Fibroblast of lung (primary cell): ENCODE measurements at places on chromosomes 4 and X. TPM values are rescaled to one million over a fixed set of nuclear protein-coding genes. Genes with fewer than 3 reads are reported as not detected.

Gene ARX
- not detected in 2 replicates for total RNA-seq

Gene MAGEB1
- not detected in 2 replicates for total RNA-seq

Gene SNX12
- 50.3 and 80.8 TPM in 2 replicates for total RNA-seq

Gene CDX4
- total RNA-seq, result not detected in 2 replicates

Gene C4orf50
- not detected in 2 replicates for total RNA-seq

Gene MAGEC2
- total RNA-seq, result 0.17 TPM in 1 of 2 replicates, not detected in the other

Gene RAB9B
- total RNA-seq, result 0.50 and 0.77 TPM in 2 replicates

Gene ASB12
- not detected in 2 replicates for total RNA-seq

DNA sequence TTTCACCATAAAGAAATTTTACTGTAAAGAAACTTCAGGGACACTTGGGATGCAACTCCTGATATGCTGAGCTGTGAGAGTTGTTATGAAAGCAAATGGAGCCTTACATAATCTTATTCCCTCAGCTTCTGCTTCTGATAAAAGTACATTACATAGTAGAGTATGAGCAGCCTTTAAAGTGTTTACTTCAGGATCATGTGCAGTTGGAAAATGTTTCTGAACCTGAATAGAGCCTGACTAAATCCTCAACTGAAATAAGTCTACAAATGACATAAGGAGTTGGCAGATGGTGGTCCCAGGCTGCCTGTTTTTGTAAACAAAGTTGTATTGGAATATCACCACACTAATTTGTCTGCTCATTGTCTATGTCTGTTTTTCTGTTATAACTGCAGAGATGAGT, 19.3 kb downstream of the RASSF6 start:
- peaks cover 10% of the 10 kb centered on the region for H3K4me1 ChIP-seq
- no peak for DNase-seq
- H3K27ac ChIP-seq, result no peak overlapping the region
- no peak overlapping the region for H3K4me3 ChIP-seq

DNA sequence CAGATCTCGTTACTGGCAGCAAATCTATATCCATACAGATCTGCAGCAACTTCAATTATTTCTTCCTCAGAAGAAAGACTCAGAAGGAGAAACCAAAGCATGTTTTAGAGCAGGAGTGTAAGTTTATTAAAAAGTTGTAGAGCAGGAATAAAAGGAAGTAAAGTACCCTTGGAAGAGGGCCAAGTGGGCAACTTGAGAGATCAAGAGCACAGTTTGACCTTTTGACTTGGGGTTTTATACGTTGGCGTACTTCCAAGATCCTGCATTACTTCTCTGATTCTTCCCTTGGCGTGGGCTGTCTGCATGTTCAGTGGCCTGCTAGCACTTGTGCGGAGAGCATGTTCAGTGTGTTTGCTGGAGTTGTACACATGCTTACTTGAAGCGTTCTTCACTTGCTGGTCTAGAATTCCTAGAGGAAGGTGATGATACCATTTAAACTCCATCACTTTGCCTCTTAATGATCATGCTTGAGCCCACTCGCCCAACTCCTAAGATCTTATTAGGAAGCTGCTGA, 1114.7 kb upstream of the PABPC4L start:
- no peaks in the 10 kb centered on the region for H3K27me3 ChIP-seq
- no peak overlapping the region for H3K27ac ChIP-seq
- H3K4me3 ChIP-seq, result no peak overlapping the region
- H3K36me3 ChIP-seq, result no peaks in the 10 kb centered on the region
- no peak for DNase-seq
- no peaks in the 10 kb centered on the region for H3K4me1 ChIP-seq

GRCh38 chrX:107599450-107599861, 28.9 kb upstream of the PRPS1 start:
- H3K27ac ChIP-seq, result no peak overlapping the region
- H3K36me3 ChIP-seq, result no peaks in the 10 kb centered on the region
- H3K27me3 ChIP-seq, result no peaks in the 10 kb centered on the region

DNA sequence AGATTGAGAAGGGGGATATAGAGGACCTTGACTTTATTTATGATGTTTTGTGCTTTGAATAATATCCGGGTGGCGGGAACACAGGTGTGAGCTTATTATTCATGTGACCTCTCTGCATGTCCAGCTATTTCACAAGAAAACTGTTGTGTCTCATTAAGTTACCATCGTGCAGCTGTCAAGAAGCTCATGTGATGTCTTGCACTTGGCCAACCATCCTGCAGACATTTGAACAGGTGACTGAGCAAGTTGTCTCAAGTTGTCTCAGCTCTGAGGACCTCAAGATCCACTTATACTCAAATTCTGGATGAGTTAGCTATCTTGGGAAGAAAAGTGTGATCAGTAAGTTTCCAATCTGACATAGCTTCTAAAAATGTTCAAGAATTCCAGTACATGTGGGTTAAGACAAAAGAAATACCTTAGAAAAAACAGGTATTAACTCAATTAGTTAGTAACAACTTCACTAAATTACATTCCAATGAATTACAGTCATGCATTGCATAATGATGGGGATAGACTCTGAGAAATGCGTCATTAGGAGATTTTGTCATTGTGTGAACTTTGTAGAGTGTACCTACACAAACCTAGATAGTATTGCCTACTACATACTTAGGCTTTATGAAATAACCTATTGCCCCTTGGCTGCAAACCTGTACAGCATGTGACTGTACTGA, 462.2 kb downstream of the INPP4B start:
- H3K4me1 ChIP-seq, result peaks cover 7% of the 10 kb centered on the region
- no peak overlapping the region for H3K27ac ChIP-seq
- no peaks in the 10 kb centered on the region for H3K27me3 ChIP-seq

DNA sequence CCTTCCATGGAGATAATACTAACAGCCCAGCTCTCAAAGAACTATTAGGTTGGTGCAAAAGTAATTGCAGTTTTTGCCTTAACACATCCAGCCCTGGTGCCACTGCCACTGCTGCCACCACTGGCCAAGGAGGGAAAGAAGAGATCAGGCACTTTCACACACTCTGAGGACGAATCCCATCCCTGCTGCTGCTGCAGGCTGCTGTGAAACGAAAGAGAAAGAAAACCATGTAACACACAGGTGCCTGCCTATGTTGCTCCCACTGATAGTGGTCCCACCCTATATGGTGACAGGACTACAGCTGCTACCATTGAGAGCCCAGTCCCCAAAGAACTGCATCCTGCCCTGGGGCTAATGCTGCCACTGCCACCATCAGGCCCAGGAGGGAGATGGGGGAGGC, 35.1 kb downstream of the TMLHE start:
- no peak overlapping the region for H3K4me3 ChIP-seq
- no peaks in the 10 kb centered on the region for H3K27me3 ChIP-seq
- no peaks in the 10 kb centered on the region for H3K4me1 ChIP-seq
- H3K27ac ChIP-seq, result no peak overlapping the region
- DNase-seq, result no peak

DNA sequence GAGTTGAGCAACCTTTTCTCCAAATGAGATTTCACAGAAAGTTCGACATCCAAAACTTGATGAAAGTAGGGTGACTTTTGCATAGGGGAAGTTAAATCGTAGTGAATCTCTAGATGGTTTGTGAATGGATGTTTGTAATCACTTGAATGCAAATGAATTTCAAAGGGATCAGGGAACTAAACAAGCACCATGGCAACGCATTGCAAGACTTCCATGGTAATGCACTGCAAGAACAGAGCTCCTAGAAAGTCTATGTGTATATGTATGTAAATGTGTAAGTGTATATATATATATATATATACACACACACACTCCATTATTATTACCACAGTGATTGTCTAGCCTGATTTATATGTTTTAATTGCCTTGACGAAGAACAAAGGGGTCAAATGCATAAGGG, 27.3 kb downstream of the INTS6L start:
- H3K27me3 ChIP-seq, result no peaks in the 10 kb centered on the region
- no peaks in the 10 kb centered on the region for H3K36me3 ChIP-seq
- H3K27ac ChIP-seq, result no peak overlapping the region
- H3K4me1 ChIP-seq, result no peaks in the 10 kb centered on the region
- H3K4me3 ChIP-seq, result no peak overlapping the region

DNA sequence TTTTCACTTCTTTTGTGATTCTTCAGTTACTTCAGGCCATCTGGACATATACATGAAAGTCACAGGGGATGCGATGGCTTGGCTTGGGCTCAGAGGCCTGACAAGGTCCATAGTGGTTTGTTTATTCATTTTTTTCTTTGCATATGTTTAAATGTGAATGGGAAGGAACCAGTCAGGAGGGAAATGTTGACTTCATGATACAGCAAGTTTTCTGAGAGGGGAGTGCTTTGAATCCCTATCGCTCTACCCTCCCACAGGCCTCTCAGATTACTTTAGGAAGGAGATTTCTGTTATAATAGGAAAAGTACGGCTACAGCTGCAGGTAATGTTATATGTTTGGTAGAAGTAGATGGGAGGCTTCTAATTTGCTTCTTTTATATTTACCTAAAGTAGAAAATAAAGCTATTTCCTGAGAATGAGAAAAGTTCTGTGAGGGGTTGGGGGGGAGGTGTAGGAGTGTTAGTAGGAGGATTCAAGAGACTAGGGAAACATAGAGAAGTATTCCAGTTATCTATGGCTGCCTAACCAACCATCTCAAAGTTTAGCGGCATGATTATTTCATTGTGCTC, 322.9 kb downstream of the RAPGEF2 start:
- H3K36me3 ChIP-seq, result no peaks in the 10 kb centered on the region
- no peak overlapping the region for H3K27ac ChIP-seq
- H3K4me1 ChIP-seq, result no peaks in the 10 kb centered on the region

DNA sequence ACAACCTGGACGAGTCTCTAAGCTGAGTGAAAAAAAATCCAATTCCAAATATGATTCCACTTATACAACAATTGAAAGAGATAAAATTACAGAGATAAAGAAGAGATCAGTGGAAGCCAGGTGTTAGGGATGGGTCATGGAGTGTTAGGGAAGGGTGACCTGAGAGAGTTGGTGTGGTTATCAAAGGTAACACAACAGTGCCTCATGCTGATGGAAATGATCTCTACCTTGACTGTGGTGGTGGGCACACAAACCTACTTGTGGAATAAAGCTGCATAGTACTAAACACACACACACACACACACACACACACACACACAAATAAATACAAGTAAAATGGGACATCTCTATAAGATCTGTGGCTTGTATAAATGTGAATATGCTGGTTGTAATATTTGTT, 26.0 kb downstream of the BEND2 start:
- no peaks in the 10 kb centered on the region for H3K27me3 ChIP-seq
- H3K4me3 ChIP-seq, result no peak overlapping the region
- no peak for DNase-seq
- no peaks in the 10 kb centered on the region for H3K4me1 ChIP-seq
- H3K36me3 ChIP-seq, result no peaks in the 10 kb centered on the region

DNA sequence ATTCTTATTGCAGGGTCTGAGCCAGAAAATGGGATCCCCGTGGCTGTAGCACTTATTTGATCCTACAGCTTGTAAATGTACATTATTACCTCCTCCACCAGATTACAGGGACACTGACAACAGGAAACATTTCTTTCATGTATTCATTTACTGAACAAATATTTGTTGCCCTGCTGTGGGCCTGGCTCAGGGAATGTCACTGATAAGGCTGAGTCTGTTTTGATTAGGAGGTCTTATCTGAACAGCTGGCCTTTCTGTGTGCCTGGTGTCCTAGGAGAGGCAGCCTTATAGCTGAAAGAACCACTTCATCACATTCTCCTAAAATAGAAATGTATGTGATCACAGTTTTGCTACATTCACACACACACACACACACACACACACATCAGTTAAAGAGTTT, 45.5 kb upstream of the PROM1 start:
- peaks cover 2% of the 10 kb centered on the region for H3K27me3 ChIP-seq
- no peaks in the 10 kb centered on the region for H3K36me3 ChIP-seq
- H3K27ac ChIP-seq, result no peak overlapping the region
- no peak overlapping the region for H3K4me3 ChIP-seq

- peaks cover 2% of the 10 kb centered on the region for H3K4me1 ChIP-seq
- DNase-seq, result no peak
- no peaks in the 10 kb centered on the region for H3K27me3 ChIP-seq
- peak overlapping the region; percentile 99 for H3K27ac ChIP-seq
- no peaks in the 10 kb centered on the region for H3K36me3 ChIP-seq
Measured at GRCh38 chrX:47659421-47659726, 394 bp upstream of the UXT start.

DNA sequence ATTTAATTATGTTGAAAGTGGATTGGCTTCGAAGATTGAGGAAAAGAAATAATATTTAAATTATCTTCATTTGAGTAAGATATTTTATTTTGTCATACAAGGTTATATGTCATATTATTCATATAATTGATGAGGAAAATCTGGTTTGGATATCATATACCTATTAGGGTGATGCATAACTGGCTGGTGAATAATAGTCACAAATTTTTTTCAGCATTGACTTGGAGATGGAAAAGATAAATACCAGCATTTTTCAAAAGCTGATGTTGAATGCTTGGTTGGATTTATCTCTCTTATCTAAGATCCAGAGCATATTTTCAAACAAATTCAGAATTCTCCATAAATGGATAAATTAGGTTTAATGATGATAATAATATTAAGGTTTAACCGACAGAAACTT, 93.5 kb upstream of the SLIT2 start:
- no peaks in the 10 kb centered on the region for H3K36me3 ChIP-seq
- no peaks in the 10 kb centered on the region for H3K27me3 ChIP-seq
- H3K27ac ChIP-seq, result no peak overlapping the region
- no peak overlapping the region for H3K4me3 ChIP-seq

DNA sequence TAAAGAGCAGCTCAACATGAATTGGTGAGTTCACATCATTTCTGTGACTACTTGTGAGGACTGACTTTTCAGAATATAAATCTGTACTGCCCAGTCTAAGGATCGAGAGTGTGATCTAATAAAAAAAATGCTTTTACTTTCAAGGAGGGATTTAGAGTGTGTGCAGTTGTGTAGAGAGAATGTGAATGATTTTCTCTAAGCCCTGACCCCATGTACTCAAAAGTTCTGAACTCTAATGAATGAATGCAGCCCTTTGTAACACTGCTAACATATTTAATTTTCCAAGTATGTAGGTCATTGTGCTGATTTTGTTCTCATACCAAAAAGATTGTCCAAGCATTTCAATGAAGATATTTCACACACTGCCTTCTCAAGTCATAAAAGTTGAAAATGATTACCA, 92.5 kb upstream of the STOX2 start:
- no peak overlapping the region for H3K4me3 ChIP-seq
- H3K27ac ChIP-seq, result no peak overlapping the region
- DNase-seq, result no peak
- no peaks in the 10 kb centered on the region for H3K27me3 ChIP-seq
- no peaks in the 10 kb centered on the region for H3K4me1 ChIP-seq
